Stimulated activated CD8-positive, alpha-beta memory T cell treated with anti-CD3 and anti-CD28 coated beads, Interleukin-4, amount 100 ng/mL, for 24 hours (primary cell): ENCODE measurements at places on chromosomes 7 and 10.

DNA sequence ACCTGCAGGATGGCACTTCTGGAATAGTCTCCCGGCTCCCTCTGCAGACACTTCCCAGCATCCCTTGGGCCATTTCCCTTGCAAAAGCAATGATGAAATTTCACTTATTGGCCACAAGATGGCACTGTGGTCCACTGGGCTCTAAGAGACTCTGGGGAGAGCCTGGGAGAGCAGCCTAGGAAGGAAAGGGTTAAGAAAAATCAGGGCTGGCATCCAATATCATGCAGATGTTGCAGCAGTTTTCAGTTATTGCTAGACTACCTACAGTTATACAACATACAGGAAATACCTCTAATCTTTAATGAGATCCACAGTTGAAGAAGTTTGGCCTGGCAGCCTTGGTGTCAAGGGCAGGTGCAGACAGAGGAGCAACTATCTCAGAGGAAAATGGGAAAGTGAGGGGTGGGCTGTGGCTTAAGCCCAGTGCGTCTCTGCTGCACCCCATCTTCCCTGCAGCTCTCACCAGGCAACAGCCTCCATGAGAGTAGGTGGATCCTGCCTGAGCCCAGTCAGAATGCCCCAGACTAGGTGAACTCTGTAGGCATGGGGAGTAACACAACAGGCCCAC lies 100.2 kb upstream of the PRSS58 start:
- DNase-seq: no peak

- no peak for DNase-seq
Measured at GRCh38 chr7:120304674-120305073, 31.7 kb downstream of the KCND2 start.

DNA sequence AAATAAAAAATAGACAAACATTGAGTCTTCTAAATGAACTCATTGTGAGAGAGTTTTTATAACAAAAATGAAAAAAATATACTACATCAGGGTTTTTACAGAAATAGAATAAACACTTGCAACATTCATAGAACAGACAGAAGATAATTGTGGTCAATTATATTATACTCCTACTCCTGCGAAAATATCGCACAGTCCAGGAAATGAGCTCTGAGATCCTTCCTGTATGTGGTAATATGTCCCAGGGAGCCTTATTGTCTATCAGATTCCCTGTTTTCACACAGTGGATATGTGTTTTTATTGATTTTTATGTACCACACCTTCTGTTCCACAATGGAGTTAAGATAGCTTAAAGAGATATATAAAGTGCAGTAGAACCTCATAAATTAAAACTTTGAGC lies 27.5 kb upstream of the RELN start:
- no peak for DNase-seq

- no peak for DNase-seq
Measured at GRCh38 chr7:129607471-129608120, 3.9 kb upstream of the NRF1 start.

- DNase-seq: no peak
Measured at GRCh38 chr10:30997536-30998235, 34.0 kb downstream of the ZNF438 start.

DNA sequence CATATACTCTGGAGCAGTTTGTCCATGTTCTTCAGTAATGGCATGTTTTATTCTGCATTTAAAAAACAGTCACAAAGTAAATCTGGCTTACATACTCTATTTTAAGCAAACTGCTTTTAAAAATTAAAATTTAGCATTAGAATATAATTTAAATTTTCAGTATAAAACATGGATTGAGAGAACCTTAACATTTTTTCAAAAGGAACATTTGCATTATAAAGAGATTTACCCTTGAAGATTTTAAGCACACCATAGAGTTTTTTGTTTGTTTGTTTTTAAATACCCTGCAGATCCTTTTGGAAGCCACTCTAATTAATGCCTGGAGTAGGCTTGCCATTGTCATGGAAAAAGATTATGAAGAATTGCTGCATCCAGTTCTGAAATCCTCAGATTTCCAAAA lies 70.4 kb downstream of the ZNRF2 start:
- no peak for DNase-seq

DNA sequence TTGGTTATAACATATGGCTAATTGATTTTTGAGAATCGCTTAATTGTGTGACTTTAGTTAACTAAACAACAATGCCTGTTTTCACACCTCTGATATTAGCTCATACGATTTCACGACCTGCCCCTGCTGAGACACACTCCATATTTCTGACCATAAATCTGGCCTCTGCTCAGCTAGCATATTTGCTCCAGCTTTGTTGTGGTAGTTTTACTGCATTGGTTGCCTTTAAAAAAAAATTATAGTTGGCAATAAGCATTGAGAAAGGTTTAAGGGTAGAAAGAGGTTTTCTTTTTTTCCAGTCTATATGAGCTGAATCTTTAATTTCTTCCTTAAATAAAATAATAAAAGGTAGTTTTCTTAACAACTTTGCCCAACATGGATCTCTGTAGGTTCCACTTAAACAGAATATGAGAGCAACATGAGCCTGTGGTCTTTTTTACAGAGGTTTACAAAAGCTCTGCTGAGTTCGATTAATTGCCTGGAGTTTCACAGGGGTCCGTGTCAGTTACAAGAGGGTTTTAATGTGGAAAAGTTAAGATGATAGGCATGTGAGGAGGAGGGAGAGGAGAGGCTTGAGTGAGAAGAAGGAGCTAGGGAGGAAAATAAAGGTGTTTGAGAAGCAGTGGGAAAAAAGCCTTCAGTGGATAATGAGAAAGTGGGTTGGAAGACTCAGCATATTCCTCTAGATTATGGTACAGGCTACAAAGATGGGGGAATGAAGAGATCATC lies 318.2 kb downstream of the CXCL12 start:
- no peak for DNase-seq

DNA sequence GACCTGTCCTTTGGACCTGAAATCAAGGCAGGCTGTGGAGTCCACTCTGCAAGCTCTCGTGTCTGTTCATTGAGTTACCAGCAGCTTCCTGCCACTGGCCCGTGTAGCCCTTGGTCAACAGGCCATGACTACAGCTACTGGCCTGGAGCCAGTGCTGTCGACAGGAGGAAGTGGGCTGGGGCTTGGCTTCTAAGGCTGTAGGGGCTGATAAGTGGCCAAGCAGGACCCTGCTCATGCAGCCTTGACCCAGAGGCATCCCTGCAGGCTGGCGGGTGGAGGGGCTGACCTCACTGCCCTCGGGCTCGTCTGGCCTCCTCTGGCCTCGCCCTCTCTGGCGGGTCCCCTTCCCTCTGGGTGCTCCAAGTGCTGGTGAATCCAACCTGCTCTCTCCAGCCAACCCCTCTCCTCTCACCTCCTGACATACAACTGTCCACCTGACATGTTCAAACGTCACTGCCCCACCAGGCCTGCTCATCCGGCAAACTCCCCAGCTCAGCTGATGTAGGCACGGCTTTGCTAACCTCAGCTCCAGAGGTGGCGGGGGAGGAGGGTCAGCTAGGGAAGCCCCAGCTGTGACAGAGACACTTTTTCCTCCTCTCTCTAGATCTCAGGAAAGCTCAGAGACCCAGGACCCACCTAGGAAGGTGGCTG lies 188.6 kb upstream of the LYZL2 start:
- no peak for DNase-seq

- DNase-seq: no peak
Measured at GRCh38 chr7:22601812-22602565, 102.0 kb upstream of the STEAP1B start.

DNA sequence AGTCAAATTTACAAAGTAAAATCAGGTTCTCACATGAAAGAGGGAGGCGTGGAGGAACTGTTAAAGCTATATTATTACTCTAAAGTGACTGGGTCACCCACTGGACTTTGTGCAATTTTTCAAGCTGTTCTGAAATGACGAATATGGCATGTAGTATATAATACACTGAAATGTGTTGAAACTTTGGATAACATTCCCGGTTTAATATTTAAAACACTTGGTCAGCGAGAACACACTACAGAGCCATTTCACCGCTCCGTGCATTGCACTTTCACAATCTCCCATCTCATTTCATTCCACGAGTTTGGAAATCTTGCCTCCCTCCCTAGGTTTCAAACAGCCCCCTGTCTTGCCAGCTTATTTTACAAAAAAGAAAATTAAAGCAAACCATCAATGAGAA lies 337.9 kb downstream of the WDR11 start:
- DNase-seq: no peak

DNA sequence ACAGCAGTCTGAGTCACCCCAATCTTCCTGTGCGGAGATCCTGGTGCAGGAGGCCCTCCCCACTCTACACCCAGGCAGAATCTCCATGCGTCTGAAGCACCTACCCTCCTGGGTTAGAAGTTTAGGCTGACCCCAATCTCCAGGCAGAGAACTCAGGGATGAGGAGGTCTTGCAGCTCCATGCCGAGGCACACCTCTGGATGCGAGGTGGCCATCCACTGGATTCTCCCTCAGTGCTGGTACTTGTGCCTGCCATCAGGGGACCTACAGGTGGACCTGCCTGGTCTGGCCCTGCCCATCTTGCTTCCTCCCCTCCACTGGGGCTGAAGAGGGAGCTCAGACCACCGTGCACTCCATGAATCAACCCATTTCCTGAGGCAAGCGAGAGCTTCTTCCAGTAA lies 28.8 kb upstream of the AMPH start:
- DNase-seq: no peak

DNA sequence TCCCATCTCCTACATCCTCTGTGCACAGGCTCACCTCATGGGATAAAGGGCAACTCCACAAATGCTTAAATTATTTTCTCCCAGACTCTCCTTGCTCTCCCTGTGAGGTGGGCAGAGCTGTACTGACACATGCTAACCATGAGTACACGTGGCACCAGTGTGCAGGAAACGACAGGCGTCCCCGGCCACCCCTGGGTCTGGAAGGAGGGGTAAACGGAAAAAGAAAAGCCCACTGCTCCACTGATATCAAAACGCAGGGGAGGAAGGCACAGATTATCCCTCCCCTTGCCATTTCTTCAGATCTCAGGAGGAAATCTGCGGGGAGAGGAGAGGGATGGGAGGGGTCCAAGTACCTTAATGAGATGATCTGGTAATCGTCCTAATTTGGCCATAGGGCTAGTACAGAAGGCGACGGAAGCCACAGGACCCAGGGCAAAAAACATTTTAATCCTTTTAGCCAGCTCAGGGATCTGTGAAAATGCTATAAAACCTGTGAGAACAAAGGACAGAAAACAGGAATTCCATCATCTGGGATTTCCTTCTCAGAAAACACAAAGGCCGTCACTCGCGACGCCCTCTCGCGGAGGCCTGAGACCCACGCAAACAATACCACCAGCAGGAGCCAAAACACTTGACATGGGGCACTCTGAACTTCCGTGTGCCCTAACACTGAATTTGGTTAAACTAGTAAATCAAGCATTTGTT lies 17.8 kb upstream of the CH25H start:
- no peak for DNase-seq

DNA sequence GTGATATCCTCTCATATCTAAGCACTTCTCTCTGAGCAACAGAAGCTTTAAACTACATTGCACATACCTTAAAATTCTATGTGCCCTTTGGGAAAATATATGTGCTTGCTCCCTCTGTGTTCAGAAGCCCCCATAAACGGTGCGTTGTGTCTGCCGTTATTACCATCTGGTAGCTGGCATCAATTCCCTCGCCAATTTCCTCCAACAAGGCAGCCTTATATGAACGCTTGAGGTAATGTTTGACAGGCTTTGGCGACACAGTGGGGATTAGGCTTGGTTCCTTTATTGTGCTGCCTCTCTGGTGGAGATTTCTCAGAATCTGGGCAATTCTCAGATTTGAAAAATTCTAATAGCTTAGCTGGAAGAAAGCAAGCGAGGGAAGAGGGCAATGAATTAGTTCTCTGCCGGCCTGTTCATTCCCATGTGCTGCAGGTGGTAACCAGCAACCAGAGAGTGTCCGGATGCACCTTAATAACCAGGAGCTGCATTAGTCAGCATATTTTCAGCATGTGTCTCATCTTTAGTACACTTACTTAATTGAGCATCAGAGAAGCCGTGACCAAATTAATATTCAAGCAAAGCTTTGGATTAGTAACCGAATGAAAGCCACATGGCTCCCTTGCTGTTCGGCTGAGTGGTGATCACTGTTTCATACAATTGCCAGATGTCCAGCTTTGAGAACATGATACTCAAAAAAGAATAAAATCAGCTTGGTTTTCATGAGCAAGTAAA lies 7.3 kb upstream of the PPP1R17 start:
- no peak for DNase-seq

DNA sequence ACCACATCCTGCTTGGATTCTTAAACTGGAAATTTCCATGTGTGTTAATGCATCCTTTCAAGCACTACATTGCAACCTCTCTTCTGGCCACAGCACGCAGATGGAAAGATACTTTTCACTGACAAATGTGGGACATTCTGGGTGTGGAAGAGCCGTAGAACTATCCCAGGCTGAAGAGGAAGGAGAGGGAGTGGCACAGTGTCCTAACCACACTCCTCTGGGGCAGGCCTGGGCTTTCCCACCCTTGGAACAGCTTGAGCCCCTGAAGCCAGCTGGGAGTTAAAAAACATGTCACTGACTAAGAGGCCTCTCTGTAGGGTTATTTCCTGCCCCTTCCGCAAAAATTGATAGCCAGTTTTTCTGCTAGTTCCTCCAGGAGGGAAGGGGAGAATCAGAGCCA lies 34.0 kb upstream of the DNMBP start:
- DNase-seq: no peak

- no peak for DNase-seq
Measured at GRCh38 chr10:91980319-91980718, 56.7 kb downstream of the BTAF1 start.

GRCh38 chr7:108376206-108376605 lies 80.0 kb downstream of the NRCAM start:
- no peak for DNase-seq

GRCh38 chr10:102065561-102066398 lies 631 bp downstream of the HPS6 start:
- no peak for DNase-seq

- no peak for DNase-seq
Measured at GRCh38 chr10:51488766-51489408, 210.5 kb downstream of the CSTF2T start.

DNA sequence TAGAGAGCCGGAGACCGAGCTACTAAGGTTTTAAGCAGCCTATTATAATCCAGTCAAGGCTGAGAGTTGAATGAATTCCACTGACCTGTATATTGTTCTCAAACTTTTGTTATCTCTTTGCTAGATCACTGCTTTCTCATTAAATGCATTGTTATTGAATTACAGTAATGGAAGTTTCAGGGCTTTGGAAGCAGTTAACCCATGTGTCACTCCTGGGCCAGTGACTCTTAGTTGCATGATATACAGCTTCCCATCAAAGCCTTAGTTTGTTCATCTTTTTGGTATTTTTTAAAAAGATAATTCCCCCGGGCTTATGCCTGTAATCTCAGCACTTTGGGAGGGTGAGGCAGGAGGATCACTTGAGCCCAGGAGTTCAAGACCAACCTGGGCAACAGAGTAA lies 55.4 kb upstream of the KIAA1217 start:
- no peak for DNase-seq

DNA sequence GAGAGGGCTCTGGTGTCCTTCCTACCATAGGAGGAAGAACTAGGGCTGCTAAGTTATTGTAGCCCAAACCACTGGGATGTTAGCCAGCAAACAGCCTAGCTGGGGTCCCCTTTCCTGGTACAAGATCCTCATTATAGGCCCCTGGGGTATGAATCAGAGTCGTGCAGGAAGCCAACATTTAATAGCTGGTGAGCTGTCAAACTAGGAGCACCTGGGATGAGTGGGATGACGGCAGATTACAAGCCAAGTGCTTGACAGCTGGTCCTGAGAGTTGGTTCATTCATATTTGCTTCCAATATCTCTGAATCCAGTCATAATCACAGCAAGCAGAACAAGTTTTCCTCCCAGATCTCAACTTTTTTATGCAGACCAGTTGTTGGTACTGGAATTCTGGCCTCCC lies 25.1 kb upstream of the DNAJB12 start:
- no peak for DNase-seq

GRCh38 chr7:1915956-1916600 lies 246.0 kb downstream of the ELFN1 start:
- no peak for DNase-seq

GRCh38 chr10:73840056-73840402 lies 28.6 kb upstream of the NDST2 start:
- no peak for DNase-seq
